ENCODE measurements at places on chromosomes 2 and 18. TPM values are rescaled to one million over a fixed set of nuclear protein-coding genes. Genes with fewer than 3 reads are reported as not detected.

GRCh38 chr2:234823877-234824376, 127.9 kb upstream of the SH3BP4 start:
- no peak for DNase-seq

GRCh38 chr2:160583146-160583535, 89.5 kb upstream of the RBMS1 start:
- DNase-seq = no peak

Gene TXNDC2
- polyA plus RNA-seq = not detected

GRCh38 chr2:9980520-9980919, 29.0 kb downstream of the GRHL1 start:
- no peak for DNase-seq

DNA sequence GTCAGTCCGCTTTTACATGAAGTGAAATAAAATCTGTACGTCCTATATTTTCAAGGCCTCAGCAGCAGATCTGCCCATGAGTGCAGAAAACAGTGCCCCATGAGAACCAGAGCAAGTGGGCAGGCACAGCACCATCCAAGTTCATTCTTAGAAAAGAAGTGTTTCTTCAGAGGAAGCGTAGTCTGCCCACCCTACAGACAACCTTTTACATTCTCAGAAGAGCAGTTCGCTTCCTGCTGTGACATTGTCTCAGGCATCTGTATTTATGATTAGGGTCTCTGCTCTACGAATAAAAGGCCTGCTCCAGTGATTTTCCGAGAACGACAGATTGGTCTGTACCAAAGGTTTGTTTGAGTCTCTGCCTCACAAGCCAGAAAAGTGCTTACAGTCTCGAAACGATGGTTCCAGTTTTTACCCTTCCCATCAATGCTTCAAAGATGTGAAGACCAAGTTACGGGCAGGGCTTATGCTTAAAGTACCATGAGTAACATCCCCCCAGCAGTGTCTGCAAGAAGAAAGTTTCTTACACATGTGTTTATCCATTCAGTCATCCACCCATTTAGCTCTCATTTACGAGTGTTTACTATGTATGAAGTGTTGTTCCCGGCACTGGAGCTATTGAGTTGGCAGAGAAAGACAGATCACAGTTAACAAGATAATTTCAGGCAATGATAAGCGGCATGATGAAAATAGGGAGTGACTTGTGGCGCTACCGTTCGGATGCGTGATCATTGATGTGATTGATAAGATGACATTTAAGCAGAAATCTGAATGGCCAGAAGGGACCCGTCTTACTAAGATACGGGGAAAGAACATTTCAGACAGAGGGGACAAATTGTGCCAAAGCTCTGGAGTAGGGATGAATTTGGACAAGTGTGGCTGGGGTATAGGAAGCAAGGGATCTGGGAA, 31.4 kb upstream of the CTLA4 start:
- no peak for DNase-seq

GRCh38 chr2:215888680-215889079, 124.7 kb downstream of the MREG start:
- no peak for DNase-seq

GRCh38 chr2:131673400-131674173, 145.9 kb downstream of the CCDC74A start:
- DNase-seq = peak; percentile 83

GRCh38 chr18:48832938-48833700, 117.6 kb downstream of the SMAD7 start:
- DNase-seq = peak; percentile 57

DNA sequence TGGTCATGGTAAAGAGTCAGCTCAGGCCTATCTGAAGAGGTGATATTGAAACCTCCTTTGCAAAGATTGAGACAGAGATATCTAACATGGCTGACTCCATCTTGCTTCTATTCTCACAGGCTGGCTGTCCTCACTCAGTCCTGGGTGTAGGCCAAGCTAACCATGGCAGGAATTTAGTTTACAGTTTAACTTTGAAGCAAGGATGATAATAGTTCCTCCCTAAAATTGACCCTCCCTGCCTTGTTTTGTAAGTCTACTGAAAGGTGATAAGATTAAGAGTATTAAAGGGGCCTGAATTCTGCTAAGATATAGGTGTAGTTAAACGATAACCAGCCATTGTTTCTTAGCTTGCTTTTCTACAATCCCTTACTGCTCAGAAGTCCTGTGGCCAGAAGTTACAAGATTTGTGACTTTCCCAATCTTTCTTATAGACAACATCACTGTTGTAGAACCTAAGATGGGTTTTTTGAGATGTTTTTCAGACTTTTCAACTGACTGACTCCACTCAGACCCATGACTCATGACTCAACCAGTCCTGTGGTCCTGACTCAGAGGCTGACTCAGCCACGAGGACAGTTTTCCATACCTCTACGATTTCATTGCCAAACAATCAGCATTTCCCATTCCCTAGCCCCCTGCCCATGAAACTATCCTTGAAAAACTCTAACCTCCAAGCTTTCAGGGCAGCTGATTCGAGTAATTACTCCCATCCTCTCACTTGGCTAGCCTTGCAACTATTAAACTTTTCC, 195.7 kb upstream of the SESTD1 start:
- DNase-seq = no peak

Gene GALNT3
- 8.8 TPM for polyA plus RNA-seq

DNA sequence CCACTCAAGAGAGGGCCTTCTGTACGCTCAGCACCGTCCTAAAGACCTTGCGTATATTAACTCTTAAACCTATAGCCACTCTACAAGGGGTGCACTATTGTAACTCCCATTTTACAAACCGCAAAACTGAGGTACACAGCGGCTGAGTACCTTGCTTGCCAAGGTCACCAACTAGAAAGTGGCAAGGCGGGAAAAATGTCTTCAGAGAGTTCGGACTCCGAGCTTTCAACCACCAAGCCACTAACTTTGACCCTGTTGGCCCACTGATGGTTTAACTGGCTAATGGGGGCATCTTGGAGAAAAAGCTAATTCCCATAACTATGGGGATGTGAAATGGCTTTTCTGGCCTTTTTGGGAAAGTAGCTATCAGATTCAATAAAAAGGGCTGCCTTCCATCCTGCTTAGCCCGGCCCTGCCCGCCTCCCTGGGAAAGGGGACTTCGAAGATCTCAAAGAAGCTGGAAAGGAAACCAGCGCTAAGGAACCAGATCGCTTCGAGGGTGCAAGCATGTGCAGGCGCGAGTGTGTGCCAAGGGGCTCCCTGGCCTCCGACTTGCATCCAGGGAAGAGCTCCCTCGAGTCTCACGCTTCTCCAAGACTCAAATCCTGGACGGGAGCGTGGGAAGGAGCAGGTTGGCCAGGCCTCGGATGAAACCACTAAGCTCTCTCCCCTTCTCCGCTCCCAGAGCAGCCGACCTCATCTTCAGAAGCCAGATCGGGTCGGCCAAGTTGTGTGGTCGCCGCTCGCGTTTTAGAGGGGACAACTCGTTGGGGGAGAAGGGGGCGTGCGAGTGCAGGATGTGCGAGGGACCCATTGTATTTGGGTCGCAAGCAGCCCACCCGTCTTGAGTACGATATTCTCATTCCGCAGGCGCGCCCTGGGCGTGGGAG, 2.2 kb upstream of the SP5 start:
- peak; percentile 24 for DNase-seq

Gene CSRNP3
- 3.3 TPM for polyA plus RNA-seq

- DNase-seq = no peak
These were observed 18.7 kb upstream of the DUSP2 start for GRCh38 chr2:96163768-96164429.

DNA sequence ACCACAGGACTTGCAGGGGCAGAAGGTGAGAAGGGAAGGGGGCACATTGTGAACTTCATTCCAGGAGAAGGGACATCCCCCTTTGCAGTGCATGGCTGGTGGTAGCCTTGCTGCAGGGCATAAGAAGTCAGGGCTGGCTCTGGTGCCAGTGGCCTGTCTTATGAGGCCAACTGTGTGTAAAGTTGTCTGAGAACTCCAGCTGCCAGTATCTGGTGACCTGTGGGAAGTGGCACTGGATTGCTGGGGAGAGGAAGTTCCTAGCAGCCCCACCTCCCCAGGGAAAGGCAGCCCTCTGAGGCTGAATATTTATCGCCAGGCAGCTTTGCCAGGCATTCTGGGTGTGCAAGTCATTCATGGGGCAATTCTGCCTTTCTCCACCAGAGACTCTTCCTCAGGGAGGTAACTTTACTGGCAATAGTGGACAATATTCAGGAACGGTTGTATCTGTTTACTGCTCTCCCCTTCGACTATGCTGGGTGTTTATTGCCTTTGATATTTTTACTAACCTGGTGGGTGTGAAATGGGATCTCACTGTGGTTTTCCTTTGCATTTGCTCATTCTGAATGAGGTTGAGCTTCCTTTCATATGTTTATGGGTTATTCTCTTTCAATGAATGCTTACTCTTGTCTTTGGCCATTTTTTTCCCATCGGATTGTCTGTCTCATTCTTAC, 12.3 kb downstream of the TRPM8 start:
- DNase-seq = no peak

Gene RND3
- polyA plus RNA-seq = 6.5 TPM

DNA sequence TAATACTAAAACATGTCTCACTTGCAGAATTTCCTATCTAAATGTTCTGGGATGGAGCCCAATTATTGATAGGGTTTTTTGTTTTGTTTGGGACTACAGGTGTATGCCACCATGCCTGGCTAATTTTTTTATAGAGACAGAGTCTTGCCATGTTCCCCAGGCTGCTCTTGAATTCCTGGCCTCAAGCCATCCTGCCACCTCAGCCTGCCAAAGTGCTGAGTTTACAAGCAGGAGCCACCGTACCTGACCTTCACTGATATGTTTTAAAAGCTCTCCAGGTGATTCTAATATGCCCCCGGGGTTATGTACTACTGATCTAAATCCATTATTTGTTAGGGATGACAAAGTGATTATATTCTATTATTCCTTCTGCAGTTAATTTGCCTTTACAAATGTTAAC, 2.2 kb downstream of the ELAC1 start:
- no peak for DNase-seq

Gene KCNG3
- polyA plus RNA-seq = 0.19 TPM

GRCh38 chr2:17208511-17208910, 309.7 kb downstream of the RAD51AP2 start:
- no peak for DNase-seq

- DNase-seq = no peak
These were observed 132.2 kb downstream of the SPTBN1 start for GRCh38 chr2:54588244-54588899.

GRCh38 chr18:26479681-26480079, 68.7 kb downstream of the KCTD1 start:
- DNase-seq = peak; percentile 80

Gene REG3G
- polyA plus RNA-seq = 19.4 TPM

DNA sequence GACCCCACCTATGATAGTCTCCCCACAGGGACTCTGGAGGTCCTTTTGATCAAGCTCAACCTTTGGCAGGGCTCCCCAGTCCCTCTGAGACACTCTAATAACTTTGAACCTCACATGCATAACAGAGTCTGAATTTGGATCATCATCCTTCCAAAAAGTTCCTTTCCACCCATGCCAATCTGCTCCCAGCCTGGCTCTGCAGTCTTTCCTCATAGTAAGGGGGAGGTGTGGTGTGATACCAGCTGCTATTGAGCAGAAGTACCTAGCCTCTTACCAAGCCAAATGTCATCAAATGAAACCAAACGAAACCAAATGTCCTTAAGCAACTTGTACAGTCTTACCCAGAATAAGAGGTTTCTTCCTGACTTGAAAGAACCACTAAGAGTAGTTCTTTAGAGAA, 36.5 kb downstream of the DTNA start:
- DNase-seq = no peak

DNA sequence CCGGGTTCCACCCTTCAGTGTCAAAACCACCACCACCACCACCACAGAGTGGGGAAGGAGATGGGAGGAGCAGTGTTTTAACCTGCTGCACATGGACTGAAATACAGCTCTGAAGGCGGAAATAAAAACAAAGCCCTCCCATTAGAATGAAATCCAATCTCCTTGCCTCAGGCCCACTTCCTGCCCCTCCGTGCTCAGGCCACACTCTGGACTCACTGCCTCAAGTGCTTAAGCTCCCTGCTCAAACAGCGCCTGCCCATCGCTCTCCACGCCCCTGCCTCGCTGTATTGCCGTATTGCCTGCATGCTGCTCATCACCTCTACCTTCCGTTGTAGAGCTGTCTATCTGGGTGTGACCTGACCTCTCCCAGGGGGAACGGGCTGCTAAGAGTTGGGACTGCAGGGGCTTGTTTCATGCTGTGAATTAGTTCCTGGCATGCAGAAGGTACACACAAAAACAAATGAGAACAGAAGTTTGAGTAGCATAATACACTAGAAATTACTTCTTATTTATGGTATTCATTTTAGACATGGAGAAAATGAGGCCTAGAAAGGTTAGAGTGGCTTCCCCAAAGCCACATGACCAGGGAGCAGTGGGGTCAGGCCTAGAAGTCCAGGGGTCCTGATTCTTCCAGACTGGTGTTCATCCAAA, 31.6 kb upstream of the NEB start:
- DNase-seq = no peak

Gene EIPR1
- 37.8 TPM for polyA plus RNA-seq

DNA sequence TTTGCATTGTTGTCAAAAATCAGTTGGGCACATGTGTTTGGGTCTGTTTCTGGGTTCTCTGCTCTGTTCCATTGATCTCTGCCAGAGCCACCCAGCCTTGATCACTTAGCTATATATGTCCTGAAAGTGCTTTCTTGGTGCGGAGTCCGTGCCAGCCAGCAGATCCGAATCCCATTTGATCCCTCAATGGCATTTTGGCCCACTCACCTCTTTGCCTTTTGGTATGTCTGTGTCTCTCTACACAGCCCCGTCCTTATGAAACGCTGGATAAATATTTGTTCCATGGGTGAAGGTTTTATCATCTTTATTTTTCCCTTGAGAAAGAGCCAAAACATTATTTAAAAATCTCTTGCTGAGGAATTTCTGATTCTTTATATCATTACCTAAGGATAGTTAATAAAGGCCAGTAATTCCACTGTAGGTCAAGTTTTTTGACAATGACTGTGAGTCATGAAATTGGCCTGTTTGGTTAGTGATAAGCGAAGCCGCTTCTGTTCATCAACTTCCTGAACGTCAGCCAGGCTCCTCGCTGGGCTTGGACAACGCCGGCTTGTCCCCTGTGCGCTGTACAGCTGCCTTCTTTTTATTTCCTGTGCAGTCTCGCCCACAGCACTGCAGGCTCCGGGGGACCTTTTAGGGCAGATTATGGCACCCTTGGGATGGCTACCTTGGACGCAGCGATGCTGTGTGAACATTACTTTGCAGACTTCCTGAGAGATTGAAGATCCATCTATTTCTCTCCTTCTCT, 24.9 kb downstream of the MTCL1 start:
- no peak for DNase-seq

DNA sequence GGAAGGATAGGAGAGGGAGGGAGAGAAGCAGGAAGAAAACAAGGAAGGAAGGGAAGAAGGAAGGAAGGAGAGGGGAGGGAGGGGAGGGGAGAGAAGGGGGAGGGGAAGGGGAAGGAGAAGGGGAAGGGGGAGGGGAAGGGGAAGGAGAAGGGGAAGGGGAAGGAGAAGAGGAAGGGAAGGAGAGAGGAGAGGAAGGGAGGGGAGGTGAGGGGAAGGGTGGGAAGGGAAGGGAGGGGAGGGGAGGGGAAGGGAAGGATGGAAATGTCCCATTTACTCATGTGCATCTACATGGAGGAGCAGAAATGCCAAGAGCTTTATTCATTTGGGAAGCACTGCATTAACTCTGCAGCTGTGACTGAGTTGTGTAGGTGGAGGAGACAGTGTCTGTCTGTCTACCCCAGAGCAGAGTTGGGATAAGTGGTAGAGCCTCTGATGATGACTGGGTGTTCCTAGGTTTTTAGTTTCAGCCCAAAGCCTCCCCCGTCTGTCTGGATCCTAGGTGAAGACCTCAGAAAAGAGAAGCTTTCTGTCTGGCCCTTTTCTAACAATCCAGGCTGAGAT, 131.3 kb downstream of the COL6A3 start:
- DNase-seq = no peak

Data from kidney (tissue), 22 donors.